Chondrocyte (in vitro differentiated cells): ENCODE measurements at places on chromosomes 4 and X. TPM values are rescaled to one million over a fixed set of nuclear protein-coding genes. Genes with fewer than 3 reads are reported as not detected.

GRCh38 chr4:6892190-6892908 lies 17.3 kb upstream of the TBC1D14 start:
- no peak overlapping the region for H3K4me3 ChIP-seq
- peak overlapping the region; percentile 76 for H3K27ac ChIP-seq
- DNase-seq: no peak
- H3K27me3 ChIP-seq: no peaks in the 10 kb centered on the region
- H3K4me1 ChIP-seq: peaks cover 32% of the 10 kb centered on the region
- no peaks in the 10 kb centered on the region for H3K36me3 ChIP-seq

Gene SYP
- total RNA-seq: 0.87 to 1.5 TPM (median 1.4 TPM) in 3 replicates

Gene SMIM20
- total RNA-seq: 18.4 to 23.1 TPM (median 19.7 TPM) in 3 replicates

DNA sequence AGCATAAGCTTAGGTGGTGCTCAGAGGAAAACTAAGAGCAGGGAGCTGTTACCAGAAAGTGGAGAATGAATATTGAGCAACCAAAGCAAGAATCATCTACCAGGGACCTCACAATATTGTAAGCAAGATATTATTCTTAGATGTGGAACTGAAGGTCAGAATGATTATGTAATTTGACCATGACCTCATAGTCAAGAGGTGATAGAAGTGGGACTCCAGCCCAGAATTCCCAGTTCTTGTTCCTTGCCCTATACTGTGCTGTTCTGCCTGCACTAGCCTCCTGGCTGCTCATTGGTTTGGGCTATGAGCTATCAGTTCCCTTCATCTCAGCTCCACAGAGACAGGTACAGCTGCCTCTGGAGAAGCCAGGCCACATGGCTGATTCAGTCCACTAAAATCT lies 229.4 kb downstream of the LDB2 start:
- no peaks in the 10 kb centered on the region for H3K4me1 ChIP-seq
- no peak overlapping the region for H3K4me3 ChIP-seq
- no peak overlapping the region for H3K27ac ChIP-seq
- H3K27me3 ChIP-seq: no peaks in the 10 kb centered on the region
- no peaks in the 10 kb centered on the region for H3K36me3 ChIP-seq

GRCh38 chr4:6332042-6332668 lies 62.5 kb downstream of the WFS1 start:
- H3K4me3 ChIP-seq: no peak overlapping the region
- no peaks in the 10 kb centered on the region for H3K36me3 ChIP-seq
- H3K27me3 ChIP-seq: peaks cover 44% of the 10 kb centered on the region
- no peaks in the 10 kb centered on the region for H3K4me1 ChIP-seq
- no peak for DNase-seq

Gene PDGFRA
- total RNA-seq: 62.7 to 112 TPM (median 69.6 TPM) in 3 replicates

Gene FREM3
- not detected in 3 replicates for total RNA-seq

DNA sequence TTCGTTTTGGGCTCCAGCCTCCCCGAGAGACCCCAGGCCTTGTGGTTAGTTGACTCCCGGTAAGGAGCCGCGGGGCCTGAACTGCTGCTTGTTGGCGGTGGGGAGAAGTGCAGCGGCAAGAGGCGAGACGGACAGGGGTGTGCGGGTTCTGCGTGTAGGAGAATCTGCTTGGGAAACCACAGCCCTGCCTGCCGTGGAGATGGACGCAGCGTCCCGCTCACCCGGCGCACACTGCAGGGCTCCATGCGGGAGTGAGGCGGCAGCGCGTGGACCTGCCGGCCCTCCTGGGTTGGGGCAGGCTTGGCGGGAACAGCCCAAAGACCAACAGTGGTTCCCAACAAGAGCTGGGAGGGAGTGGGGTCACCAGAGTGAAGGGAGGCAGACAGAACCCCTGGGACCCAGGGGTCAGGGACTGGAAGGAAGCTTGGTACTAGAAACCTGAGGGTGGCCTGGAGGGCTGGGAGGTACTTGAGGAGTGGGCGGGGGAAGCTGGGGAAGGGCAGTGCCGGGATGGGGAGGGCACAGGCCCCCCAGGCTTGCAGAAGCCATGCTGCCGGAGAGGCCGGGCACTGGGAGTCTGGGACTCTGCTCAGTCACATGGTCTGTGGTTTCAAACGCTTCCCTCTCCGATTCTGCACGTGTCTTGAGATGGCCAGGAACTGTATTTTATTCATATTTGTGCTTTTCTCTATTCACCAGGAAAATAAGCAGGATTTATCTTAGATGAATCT lies 70.8 kb downstream of the RGS12 start:
- H3K27me3 ChIP-seq: no peaks in the 10 kb centered on the region
- no peak overlapping the region for H3K27ac ChIP-seq

DNA sequence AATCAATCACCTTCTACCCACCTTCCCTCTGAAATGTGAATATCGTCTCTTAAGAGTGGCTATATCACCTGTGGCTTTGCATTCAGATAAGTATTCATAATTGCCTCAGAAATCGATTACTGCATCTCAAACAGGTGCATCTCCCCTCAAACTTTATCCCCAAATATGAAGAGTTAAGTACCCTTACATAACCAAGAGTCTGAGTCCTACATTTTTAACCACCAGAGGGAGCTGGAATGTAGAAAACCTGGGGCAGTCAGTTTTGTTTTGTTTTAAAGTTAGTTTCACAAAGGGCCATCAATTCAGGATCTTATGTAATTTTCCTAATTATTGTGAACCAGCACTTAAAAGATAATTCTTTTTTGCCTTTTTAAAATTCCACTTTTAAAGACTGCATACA lies 5.7 kb downstream of the TCEANC start:
- no peaks in the 10 kb centered on the region for H3K27me3 ChIP-seq
- no peak overlapping the region for H3K4me3 ChIP-seq
- peak overlapping the region; percentile 38 for H3K27ac ChIP-seq
- peaks cover 3% of the 10 kb centered on the region for H3K36me3 ChIP-seq
- DNase-seq: no peak

DNA sequence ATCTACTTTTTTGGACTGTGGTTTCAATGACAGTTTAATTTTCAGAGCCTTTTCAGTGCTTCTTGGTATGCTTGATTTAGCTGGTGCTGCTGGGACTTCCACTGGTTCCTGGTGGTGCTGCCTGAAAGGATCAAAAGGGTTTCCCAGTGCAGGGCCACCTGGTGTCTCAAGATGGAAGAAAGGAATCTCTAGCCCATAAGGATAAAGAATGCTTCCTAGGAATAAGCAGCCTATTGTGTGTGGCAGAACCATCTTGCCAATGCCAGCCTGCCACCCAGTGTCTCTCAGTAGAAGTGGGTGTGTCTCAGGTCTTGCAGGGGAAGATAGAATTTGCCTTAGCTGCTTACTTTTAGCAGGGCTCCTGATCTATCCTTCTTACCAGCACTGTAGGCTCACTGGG lies 15.0 kb upstream of the RAI2 start:
- H3K4me1 ChIP-seq: no peaks in the 10 kb centered on the region
- DNase-seq: no peak
- no peaks in the 10 kb centered on the region for H3K27me3 ChIP-seq
- no peak overlapping the region for H3K4me3 ChIP-seq
- H3K27ac ChIP-seq: no peak overlapping the region
- no peaks in the 10 kb centered on the region for H3K36me3 ChIP-seq

GRCh38 chr4:47390428-47391125 lies 72.9 kb downstream of the COMMD8 start:
- peaks cover 41% of the 10 kb centered on the region for H3K27me3 ChIP-seq
- no peaks in the 10 kb centered on the region for H3K36me3 ChIP-seq
- H3K27ac ChIP-seq: no peak overlapping the region
- no peaks in the 10 kb centered on the region for H3K4me1 ChIP-seq
- DNase-seq: no peak

Gene APLN
- total RNA-seq: 0.19 to 1.3 TPM (median 1.1 TPM) in 3 replicates

Gene MAGEB1
- total RNA-seq: not detected in 3 replicates

Gene CT55
- total RNA-seq: not detected in 3 replicates

Gene ABHD18
- 7.8 to 9.9 TPM (median 8.8 TPM) in 3 replicates for total RNA-seq

Gene CITED1
- total RNA-seq: 0.68 to 0.77 TPM (median 0.77 TPM) in 3 replicates

- no peak for DNase-seq
- H3K36me3 ChIP-seq: no peaks in the 10 kb centered on the region
- H3K4me1 ChIP-seq: peaks cover 46% of the 10 kb centered on the region
- peak overlapping the region; percentile 97 for H3K27ac ChIP-seq
These were observed 120.0 kb upstream of the SORBS2 start for GRCh38 chr4:185931986-185932385.

GRCh38 chr4:114599903-114600552 lies 1.4 kb downstream of the UGT8 start:
- no peak overlapping the region for H3K27ac ChIP-seq
- peaks cover 16% of the 10 kb centered on the region for H3K4me1 ChIP-seq
- H3K36me3 ChIP-seq: no peaks in the 10 kb centered on the region
- peak overlapping the region; percentile 73 for H3K4me3 ChIP-seq

- H3K27ac ChIP-seq: no peak overlapping the region
- H3K27me3 ChIP-seq: no peaks in the 10 kb centered on the region
- H3K4me3 ChIP-seq: no peak overlapping the region
- DNase-seq: no peak
- H3K36me3 ChIP-seq: no peaks in the 10 kb centered on the region
These were observed 808.7 kb downstream of the CENPC start for GRCh38 chr4:66736606-66737005.

- H3K4me1 ChIP-seq: no peaks in the 10 kb centered on the region
- H3K4me3 ChIP-seq: no peak overlapping the region
- DNase-seq: no peak
- H3K27ac ChIP-seq: no peak overlapping the region
These were observed 154.2 kb downstream of the TEX11 start for GRCh38 chrX:70754169-70754848.

- no peak for DNase-seq
- no peak overlapping the region for H3K27ac ChIP-seq
- no peaks in the 10 kb centered on the region for H3K36me3 ChIP-seq
- peaks cover 9% of the 10 kb centered on the region for H3K27me3 ChIP-seq
- peaks cover 17% of the 10 kb centered on the region for H3K4me1 ChIP-seq
These were observed 99.5 kb upstream of the USP38 start for GRCh38 chr4:143085224-143085623.

DNA sequence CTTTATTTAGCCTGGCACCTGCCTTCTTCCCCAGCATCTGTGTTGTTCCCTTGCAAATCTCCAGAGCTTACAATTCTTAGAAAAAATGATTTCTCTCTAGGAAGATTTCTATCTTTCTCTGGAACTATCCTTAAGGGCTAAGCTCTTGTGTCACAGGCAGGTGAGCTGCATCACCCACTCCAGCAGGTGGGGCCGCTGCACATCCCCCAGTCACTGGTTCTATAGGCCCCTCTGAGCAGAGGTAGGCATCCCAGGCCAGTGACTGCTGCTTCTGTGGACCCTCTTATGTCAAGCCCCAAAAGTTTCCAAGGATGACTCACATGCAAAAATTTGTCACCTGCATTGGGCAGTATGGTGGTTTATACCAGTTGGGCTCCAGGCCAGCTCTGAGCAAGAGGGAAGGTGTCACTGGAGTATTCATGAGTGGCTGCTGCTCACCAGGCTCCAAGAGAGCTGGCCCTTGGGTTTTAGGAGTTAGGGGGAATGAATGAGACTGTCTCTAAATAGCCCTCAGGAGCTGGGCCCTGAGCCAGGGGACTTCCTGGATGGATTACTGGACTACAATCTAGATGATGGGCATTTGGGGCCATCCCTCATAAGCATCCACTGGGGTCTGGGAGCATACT lies 208.1 kb upstream of the EOLA2 start:
- H3K27me3 ChIP-seq: no peaks in the 10 kb centered on the region
- H3K4me1 ChIP-seq: peaks cover 5% of the 10 kb centered on the region
- H3K36me3 ChIP-seq: no peaks in the 10 kb centered on the region
- DNase-seq: no peak

Gene SHROOM4
- 5.5 to 7.5 TPM (median 6.4 TPM) in 3 replicates for total RNA-seq

DNA sequence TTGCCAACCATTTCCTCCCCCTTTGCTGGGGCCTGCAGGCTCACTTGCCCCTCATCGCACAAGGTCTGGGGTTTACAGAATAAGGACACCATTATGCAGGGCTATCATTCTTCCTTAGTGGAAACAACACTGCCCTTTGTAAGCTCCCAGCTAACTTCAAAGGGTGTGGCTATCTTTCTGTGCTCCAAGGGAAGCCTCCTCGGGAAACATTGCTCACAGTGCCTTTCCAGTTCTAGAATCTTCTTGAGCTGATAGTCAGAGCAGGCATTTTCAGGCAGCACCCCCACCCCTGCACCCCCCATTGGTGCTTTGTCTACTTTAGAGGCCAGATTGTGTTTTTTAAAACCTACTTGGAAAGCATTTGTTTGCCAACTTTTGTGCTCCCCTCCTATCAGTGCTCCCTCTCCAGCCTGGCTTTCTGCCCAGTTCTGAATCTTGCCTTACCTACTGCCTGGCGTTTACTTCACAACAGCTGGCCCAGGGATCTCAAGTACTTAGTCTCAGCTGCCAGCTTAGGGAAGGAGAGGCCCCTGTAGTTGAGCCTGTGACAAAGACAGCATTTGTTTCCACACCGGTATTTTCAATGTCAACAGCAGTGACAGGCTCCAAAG lies 53.5 kb downstream of the PLAC1 start:
- H3K36me3 ChIP-seq: no peaks in the 10 kb centered on the region
- H3K4me1 ChIP-seq: peaks cover 30% of the 10 kb centered on the region
- no peaks in the 10 kb centered on the region for H3K27me3 ChIP-seq

- H3K27ac ChIP-seq: no peak overlapping the region
- peaks cover 25% of the 10 kb centered on the region for H3K36me3 ChIP-seq
- no peaks in the 10 kb centered on the region for H3K4me1 ChIP-seq
These were observed 20.6 kb downstream of the NKX1-1 start for GRCh38 chr4:1385373-1386340.

GRCh38 chrX:69221239-69222102 lies 56.2 kb upstream of the PJA1 start:
- H3K36me3 ChIP-seq: no peaks in the 10 kb centered on the region
- peak; percentile 41 for DNase-seq
- no peaks in the 10 kb centered on the region for H3K4me1 ChIP-seq
- no peak overlapping the region for H3K4me3 ChIP-seq

DNA sequence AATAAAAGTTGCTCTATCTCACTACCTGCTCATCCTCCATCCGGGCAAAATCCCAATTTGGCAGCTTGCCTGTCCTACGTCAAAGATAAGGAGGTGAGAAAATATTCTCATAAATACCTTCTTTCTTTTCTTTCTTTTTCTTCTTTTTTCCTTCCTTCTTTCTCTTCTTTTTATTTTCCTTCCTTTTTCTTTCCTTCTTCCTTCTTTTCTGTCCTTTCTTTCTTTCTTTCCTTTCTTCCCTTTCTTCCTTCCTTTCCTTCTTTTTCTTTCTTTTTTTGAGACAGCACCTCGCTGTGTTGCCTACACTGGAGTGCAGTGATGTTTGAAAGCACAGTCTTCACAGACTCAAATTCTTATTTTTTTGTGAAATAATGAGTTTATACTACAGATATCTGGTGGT lies 38.6 kb upstream of the NKAP start:
- H3K4me1 ChIP-seq: no peaks in the 10 kb centered on the region
- H3K36me3 ChIP-seq: no peaks in the 10 kb centered on the region
- peaks cover 2% of the 10 kb centered on the region for H3K27me3 ChIP-seq

Gene GLRB
- total RNA-seq: 11.4 to 22.6 TPM (median 12.6 TPM) in 3 replicates

Gene NAA11
- not detected in 3 replicates for total RNA-seq

Gene MAGEA12
- total RNA-seq: not detected in 3 replicates

- H3K27ac ChIP-seq: peak overlapping the region; percentile 10
- no peak overlapping the region for H3K4me3 ChIP-seq
- H3K27me3 ChIP-seq: no peaks in the 10 kb centered on the region
- H3K36me3 ChIP-seq: no peaks in the 10 kb centered on the region
- DNase-seq: no peak
These were observed 344.5 kb upstream of the NOCT start for GRCh38 chr4:138671106-138671505.

- H3K27me3 ChIP-seq: no peaks in the 10 kb centered on the region
- no peak overlapping the region for H3K27ac ChIP-seq
- peaks cover 8% of the 10 kb centered on the region for H3K36me3 ChIP-seq
- peaks cover 12% of the 10 kb centered on the region for H3K4me1 ChIP-seq
- DNase-seq: no peak
These were observed 218.7 kb upstream of the JADE1 start for GRCh38 chr4:128590773-128591172.

Gene ZNF141
- total RNA-seq: 7.9 to 13.7 TPM (median 7.9 TPM) in 3 replicates

Gene ADH7
- not detected in 3 replicates for total RNA-seq

GRCh38 chr4:152454398-152455011 lies 81.4 kb downstream of the FBXW7 start:
- H3K4me1 ChIP-seq: peaks cover 9% of the 10 kb centered on the region
- H3K4me3 ChIP-seq: no peak overlapping the region
- no peaks in the 10 kb centered on the region for H3K27me3 ChIP-seq
- H3K36me3 ChIP-seq: no peaks in the 10 kb centered on the region
